NCI-H1694 (cell line): ENCODE measurements at places on chromosomes 2 and 18.

DNA sequence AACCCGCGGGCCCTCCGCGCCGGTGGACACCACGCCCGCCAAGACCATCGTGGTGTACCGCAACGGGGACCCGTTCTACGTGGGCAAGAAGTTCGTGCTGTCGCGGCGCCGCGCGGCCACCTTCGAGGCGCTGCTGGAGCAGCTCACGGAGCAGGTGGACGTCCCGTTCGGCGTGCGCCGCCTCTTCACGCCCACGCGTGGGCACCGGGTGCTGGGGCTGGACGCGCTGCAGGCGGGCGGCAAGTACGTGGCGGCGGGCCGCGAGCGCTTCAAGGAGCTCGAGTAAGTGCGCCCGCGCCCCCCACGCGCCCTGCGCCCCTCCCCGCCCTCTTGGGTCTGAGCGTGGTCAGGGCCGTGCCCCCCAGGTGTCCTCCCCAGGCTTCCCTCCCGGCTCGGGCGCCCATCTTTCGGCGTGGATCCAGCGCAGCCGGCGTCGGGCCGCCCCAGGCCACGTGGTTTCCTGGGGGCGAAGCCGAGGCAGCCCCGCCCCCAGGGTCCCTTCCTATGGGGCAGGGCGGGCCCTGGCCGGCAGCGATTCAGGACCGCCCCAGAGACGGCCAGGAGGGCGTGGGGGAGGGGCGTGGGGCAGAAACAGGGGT, 481 bp downstream of the DCDC2C start:
- DNase-seq = no peak

- no peak for DNase-seq
Observed at GRCh38 chr2:110869472-110870446, 137.4 kb downstream of the ACOXL start.

- no peak for DNase-seq
Observed at GRCh38 chr2:128313931-128314347, 4.7 kb downstream of the HS6ST1 start.

- no peak for DNase-seq
Observed at GRCh38 chr18:9617006-9617542, 2.7 kb upstream of the PPP4R1 start.

- DNase-seq = no peak
Observed at GRCh38 chr18:31376477-31376876, at the start of gene DSG4. Gene DSG4 (plus strand): TSS chr18:31376777. CDS start chr18:31376912, 135 bp downstream.

GRCh38 chr2:135629520-135629919, 98.2 kb downstream of the R3HDM1 start:
- DNase-seq = no peak
